ENCODE measurements at places on chromosomes 2 and 18.

- DNase-seq: no peak
These were observed 17.2 kb downstream of the TNP1 start for GRCh38 chr2:216842636-216843035.

DNA sequence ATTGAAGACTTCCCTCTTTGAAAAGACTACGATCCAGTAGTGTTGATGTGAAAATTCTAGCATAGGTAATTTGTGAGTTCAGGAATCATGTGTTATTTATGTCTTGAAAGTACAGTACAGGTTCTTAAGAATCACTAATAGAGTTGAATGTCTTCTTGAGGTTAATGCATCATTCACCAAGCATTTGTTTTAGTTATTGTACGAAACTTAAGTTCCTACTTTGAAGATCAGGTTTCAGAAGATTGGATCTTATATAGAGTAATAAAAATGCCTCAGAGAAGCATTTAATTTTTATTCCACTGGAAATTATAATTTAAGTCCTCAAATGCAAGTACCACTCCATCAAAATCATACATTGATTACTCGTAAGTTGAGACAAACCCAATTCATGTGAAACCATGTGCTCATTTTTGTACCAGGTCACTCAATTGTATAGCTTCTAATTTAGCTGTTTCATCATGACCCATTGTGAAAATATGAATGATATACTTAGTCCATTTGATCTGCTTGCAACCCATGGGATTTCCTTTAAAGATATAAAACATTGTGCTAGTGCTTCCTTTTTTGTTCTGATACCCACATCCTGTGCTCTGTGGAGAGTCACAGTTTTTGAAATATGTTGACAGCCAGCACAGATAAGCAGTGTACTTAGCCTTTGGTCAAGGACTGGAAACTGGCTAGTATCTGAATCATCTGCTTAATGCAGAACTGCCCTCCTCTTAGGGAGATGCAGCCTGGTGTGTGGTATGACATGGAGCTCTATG lies 22.5 kb upstream of the RAB27B start:
- no peak for DNase-seq

GRCh38 chr2:202133200-202133908 lies 60.3 kb downstream of the KIAA2012 start:
- no peak for DNase-seq

DNA sequence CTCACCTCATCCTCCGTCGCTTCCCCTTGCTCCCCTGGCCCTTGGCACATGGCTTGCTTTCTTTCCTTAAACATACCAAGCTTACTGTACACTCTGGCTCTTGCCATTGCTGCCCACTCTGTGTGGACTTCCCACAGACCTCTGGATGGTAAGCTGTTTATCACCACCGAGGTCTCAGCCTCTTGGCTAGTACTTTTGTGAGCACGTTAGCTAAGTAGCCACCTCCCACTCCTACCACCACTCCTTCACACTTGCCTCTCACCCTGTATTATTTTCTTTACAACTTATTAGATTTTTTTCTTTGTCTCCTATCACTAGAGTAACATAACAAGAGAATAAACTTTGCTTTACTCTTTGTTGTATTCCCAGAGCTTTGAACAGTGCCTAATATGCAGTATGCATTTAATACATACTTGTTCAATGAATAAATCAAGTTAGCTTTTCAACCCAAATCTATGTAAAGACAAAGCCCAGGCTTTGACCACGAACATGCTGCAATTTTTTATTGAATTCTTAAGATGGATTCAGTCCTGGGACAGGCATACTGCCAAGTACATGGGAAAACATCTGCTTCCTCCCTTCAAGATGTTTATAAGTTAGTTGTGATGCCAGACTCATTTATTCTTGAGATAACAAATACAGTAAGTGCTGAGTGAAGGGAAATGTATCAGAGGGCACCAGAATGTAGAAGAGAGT lies 25.0 kb upstream of the MSGN1 start:
- no peak for DNase-seq

GRCh38 chr2:134307334-134307733 lies 53.5 kb downstream of the MGAT5 start:
- DNase-seq: no peak

GRCh38 chr2:239230318-239231052 lies 170.3 kb downstream of the HDAC4 start:
- no peak for DNase-seq

DNA sequence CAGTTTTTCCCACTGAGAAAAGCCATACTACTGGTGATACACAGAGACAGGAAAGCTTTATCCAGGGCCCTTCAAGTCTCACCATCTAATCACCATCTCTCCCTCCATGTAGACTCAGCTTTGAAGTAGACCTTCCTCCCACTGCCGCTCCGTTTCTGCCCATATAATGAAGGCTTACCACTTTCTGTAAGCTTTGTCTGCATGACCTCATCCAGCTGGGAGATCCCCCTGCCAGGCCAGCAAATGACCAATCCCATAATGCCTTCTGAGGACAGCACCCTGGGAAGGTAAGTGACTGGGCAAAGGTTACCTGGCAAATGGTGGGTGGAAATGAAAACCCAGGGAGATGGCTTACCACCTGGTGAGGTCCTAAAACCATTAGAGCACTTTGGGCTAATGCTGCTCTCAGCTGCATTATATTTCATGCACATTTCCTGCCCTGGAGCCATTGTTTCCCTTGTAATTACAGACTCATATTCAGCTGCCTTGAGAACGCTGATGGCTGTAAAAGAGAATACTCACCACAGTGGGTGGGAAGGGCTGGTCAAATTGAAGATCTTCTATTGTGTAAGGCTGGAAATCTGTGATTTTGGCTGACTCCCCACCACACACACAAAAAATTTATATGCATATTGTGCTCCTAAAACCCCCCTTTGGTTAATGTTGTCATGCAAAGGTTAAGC lies 350.7 kb upstream of the SYT4 start:
- DNase-seq: no peak
